ENCODE measurements at places on chromosomes 11 and 22.

GRCh38 chr11:73414977-73415651 is 38.9 kb downstream of the RELT start:
- peak; percentile 85 for DNase-seq

GRCh38 chr11:71112990-71113389 is 139.4 kb downstream of the SHANK2 start:
- DNase-seq: no peak

DNA sequence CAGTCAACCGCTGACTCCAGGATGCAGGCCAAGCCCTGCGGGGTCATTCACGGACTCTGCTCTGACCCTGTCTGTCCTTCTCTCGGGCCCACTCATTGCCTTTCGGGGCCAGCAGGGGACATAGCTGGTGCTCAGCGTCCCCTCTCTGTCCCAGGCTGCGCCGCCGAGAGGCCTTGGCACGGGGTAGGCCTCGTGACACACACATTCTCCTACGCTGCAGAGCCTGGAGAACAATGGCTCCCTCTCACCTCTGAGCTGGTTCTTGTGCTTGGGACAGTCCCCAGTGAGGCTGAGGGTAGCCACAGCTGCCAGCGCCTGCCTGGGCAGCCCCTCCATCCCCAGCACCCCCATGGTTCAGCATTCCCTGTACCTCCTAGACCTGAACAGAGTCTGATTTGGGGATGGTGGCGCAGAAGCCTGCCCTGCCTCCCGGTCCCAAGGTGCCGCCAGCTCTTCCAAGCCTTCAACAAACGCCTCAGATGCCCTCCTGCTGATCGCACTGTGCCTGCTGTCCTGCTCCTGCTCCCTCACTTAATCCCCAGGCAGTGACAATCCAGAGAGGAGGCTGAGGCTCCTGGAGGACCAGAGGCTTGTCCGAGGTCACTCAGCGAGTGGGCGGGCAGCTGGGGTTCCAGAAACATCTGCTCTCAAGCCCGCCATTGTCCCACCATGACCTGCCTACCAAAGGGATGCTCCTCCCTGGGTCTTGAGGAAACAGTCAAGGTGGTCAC is 30.4 kb downstream of the DUSP8 start:
- no peak for DNase-seq

DNA sequence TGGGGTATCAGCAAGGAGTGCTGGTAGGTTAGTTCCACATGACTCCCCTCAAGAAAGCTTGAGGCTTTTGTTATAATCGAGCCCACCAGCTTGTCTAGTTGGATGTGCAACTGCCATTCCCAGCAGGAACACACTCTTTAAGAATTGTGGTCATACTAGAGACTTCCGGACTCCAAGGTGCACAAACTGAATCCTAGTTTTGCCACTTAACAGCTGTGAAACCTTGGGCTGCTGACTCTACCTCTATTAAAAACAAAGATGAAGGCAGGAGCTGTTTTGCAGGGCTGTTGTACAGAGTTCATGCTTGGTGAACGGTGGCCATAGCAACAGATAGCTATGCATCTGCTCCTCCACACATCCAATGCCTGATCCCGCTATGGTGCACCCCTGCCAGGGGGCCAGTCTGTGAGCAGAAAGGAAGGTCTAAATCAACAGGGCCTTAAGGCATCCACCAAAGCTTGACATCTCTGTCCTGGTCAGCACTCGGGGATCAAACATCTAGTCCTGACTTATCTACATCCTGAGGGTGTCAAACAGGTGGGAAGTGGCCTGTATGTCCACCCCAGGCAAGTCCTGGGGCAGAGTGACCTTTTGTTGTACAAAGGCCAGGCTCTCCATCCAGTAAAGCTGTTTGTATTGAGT is 36.4 kb downstream of the DKK3 start:
- DNase-seq: no peak

DNA sequence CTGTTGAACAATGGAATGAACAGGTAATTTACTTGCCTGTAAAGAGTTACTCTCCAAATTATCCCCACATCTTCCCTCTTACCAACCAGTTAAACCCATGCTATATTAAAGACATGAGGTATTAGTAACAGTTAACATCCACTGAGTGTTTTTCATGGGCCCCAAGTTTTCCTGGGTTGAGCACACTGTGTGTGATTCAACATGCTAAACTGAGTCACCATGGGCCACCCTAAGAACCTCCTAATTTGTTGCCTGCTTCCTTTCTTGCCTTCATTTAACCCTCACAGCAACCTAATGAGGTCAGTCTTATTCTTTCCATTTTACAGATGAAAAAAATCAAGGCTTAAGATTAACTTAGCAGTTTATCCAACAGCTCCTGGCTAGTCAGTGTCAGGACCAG is 51.0 kb downstream of the GALNT18 start:
- no peak for DNase-seq

- DNase-seq: no peak
These were observed 68.7 kb upstream of the BMAL1 start for GRCh38 chr11:13208921-13209320.

DNA sequence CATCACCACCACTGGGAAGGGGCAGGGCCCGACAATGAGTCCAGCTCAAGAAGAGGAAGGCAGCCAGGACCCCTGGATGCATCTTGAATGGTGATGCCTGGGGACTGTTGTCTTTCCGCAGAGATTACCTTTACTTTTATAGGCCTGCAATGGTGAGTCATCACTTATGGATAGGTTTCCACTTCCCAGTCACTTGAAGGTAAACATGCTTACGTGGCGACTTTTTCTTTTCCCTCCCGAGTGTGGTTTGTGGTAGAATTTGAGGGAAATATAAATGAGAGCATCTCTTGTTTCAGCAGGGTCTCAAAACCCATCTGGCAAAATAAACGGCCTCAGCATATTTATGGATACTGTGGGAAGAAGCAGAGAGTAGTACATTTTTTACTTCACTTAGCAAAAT is at the start of gene MMP13:
TSS of gene MMP13 (minus strand) at position 109 of the 400 bp plus-strand sequence. CDS start at position 82, 27 bp downstream.
- peak; percentile 41 for DNase-seq

DNA sequence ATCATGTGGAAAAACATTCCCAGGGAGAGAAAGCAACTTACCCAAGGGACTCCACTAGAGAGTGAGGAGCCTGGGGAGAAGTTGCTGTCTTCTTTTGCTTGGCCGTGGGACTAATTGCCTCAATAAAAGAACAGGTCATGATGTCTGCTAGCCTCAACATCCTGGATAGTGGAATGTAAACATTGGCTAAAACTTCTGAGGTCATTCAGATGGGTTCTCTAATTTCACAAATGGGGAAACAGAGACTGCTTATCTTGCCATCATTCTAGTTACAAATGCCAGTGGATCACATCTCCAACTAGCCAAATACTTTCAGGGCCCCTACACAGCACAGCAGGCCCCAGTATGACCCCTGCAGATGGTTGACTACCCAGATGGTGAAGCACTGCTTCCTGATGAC is 28.4 kb upstream of the PAMR1 start:
- DNase-seq: peak; percentile 83

GRCh38 chr22:42649246-42650099 is at the start of gene CYB5R3:
TSS of gene CYB5R3 (minus strand) at chr22:42649392. CDS start at chr22:42649315, 77 bp downstream.
- peak; percentile 88 for DNase-seq

GRCh38 chr11:47467357-47467756 is 18.4 kb upstream of the RAPSN start:
- DNase-seq: no peak

- DNase-seq: no peak
These were observed 131.7 kb downstream of the CTTN start for GRCh38 chr11:70530010-70530409.

GRCh38 chr22:23772649-23773473 is at the start of gene MMP11:
TSS of gene MMP11 (plus strand) at chr22:23772849. CDS start at chr22:23772871, 22 bp downstream.
- DNase-seq: peak; percentile 28

- no peak for DNase-seq
These were observed 208.5 kb downstream of the TENM4 start for GRCh38 chr11:79232346-79232745.

GRCh38 chr22:29207562-29208501 is 2.1 kb downstream of the EMID1 start:
- DNase-seq: no peak

DNA sequence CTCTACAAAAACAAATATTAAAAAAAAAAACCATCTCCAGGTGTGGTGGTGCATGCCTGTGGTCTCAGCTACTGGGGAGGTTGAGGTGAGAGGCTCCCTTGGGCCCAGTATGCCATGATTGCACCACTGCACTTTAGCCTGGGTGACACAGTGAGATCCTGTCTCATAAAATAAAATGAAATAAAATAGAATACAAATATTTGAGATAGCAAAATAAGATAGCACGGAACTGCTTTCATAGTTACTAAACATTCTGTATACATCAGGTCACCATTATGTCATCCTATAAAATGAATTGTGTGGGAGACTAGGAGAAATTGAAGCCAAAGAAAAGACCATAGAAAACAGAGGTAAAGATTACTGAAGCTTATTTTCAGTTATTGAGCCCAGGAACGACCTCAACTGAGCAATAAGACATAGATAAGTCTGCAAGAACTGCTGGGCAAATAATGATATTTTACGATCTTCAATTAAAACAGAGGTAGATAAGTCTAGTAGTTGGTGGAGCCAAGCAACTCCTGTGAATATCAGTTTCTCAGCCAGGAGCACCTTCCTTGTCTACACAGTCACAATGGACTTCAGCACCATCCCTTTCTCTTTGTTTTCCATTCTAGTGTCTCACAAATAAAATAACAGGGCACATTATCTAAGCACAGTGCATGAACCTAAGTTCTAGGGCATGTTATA is 9.9 kb downstream of the OR5M11 start:
- DNase-seq: no peak

DNA sequence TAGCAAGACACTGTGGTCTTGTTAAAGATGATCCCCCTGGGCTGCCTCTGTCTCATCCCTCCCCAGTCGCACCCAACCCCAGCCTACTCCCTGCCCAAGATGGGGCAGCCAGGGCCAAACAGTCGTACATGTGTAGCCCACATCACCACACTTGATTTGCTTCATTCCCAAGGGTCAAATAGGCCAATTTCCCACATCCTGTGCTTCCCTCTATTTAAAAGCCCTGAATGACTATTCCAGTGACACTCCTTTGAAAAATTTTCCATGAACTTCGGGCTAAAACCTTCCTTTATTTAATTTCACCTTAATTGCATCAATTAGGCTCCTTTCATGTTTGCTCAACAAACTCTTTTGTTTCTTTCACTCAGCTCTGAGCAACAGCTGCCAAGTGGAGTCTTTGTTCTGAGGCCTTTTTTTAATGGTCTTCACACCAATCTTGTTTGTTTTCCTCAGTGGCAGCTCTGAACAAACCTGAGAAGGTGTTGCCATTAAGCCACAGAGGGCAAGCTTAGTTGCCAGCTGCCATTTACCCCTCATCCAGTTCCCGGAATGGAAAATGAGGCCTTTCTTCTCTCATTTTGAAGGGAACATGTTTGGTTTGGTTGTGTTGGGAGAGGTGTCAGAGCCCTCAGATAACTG is 126.9 kb downstream of the APIP start:
- no peak for DNase-seq

GRCh38 chr11:110092111-110092514 is 1.1 kb upstream of the ZC3H12C start:
- DNase-seq: no peak
